ENCODE measurements at places on chromosomes 6 and 20.
A peak's percentile ranks its signal among the peaks of the same experiment; 100 is the strongest.

- peak; percentile 81 for DNase-seq
Observed at GRCh38 chr6:16331384-16332174, 93.2 kb downstream of the GMPR start.

DNA sequence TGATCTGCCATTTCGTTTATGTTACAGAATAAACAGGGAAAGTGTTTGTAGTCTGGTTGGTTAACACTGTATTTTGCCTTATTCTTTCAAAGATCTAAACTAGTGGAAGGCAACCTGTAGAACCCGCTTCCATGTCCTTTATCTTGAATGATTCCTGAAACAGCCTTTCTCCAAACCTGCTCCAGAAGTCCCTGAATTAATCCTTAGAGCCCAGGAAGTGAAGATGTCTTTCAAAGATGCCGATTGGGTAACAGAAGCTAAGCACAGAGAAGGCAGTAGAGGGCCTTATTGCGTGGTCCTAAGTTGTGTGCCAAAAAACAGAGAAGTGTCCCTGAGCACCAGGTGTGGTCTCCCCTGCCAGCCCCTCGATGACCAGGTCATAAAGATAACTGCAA lies 19.2 kb upstream of the ZSCAN16 start:
- DNase-seq: no peak

DNA sequence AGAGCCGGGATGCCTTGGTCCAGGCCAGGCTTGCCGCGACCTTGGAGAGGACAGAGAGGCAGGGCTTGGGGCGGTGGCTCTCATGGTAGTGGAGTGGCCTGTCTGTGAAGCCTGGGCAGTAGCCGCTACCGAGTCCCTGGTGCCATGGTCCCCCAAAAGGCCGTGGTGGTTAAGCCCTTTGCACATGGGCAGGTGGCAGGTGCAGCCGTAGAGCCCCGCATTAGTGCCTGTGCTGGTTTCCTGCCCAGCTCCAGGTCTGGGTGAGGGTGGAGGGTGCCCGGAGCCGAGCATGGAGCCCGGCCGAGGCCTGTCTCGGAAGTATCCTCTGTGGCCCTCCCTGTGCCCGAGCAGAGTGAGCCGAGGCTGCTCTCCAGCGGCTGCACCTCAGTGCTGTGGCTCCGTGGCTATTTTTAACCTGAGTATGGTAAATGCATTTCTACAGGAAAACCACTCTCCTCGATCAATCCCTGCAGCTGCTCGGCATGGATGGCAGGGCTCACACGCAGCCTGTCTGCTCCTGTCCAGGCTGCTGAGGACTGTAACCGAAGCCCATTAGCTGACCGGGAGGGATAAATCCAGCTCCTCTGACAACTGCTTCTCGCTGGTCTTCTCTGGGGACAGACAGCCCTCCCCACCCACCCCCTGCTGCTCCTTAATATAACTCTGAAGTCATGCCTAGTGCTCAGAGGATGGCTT lies 36.3 kb upstream of the GATA5 start:
- no peak for DNase-seq

GRCh38 chr6:90420500-90420899 lies 123.9 kb upstream of the BACH2 start:
- no peak for DNase-seq

GRCh38 chr20:18750735-18751134 lies 62.8 kb upstream of the SCP2D1 start:
- DNase-seq: no peak

DNA sequence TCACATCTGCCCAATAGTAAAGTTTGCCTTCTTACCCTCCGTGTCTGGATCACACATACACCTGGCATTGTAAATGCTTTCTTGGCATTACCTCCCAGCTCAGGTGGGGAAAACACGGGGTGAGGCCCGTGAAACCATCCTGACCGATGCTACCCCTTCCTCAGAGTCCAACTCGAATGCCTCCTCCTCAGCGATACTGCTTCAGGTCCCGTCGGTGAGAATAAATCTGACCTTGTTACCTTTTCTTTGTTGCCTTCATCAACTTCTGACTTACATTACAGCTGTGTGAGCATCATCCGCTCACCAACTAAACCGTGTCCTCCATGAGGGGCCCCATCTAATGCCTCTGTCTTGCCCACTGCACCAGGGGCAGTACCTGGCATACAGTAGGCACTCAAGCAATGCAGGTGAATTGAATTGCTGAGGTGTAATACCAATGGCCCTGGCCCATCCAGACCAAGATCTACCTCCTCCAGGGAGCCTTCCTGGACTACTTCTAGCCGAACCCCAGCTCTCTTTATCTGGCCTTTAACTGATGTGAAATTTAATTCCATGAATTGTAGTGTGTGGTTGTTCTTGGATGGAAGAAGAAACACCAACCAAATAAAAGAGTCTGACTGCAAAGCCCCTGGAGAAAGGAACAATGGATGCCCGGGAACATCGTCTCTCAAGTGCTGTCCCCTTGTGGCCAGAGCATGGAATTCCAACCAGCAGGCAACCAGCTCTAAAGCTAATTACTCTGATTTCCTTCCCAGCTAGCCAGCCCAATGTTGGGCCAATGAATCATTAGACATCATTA lies 141.5 kb downstream of the ANKRD60 start:
- peak; percentile 55 for DNase-seq

- no peak for DNase-seq
Observed at GRCh38 chr6:19738010-19738409, 99.2 kb upstream of the ID4 start.

DNA sequence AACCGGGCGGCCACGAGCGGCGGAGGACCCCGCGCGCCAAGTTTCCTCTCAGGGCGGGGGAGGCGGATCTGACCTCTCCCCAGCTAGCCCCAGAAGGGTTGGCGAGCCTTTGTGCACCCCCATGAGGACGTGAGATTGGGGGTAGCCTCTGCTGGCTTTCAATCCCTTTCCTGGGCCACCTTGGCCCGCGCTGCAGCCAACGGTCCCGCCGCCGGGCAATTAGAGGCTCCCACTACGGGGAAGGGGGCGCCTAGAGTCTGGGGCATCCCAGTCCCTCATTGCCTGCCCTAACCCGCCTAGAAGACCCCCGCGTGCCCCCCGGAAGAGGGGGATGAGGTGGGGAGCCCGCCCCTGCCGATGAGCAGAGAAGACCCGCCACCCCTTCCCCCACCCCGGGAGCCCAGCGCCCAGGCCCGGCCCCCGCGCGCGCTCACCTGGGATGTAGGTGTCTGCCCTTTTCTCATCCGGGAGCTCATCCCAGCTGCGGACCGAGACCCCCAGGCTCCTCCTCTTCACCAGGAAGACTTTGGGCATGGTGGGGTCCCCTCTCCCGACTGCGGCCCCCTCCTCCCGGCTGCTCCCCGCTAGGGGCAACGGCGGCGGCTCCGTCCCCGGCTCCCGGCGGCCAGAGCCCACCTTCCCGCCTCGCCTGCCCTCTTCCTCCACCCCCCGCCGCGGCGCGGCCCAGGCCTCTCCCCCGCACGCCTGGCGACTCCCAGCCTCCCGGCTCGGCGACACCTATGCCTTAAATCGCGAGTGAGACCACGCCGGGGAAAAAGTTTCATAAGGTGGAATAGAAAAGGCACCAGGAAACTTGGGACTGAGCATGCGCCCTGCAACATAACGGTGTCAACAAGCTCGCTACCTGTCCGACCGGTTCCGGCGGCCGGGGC lies at the start of gene OVOL2:
Gene OVOL2, minus strand, starts transcription at position 816 of the 893 bp plus-strand sequence. Its CDS starts 282 bp downstream, at position 534.
- no peak for DNase-seq

GRCh38 chr20:61975407-61976129 lies 90.1 kb downstream of the TAF4 start:
- no peak for DNase-seq

GRCh38 chr20:62900052-62900691 lies 26.1 kb downstream of the DIDO1 start:
- DNase-seq: peak; percentile 68

DNA sequence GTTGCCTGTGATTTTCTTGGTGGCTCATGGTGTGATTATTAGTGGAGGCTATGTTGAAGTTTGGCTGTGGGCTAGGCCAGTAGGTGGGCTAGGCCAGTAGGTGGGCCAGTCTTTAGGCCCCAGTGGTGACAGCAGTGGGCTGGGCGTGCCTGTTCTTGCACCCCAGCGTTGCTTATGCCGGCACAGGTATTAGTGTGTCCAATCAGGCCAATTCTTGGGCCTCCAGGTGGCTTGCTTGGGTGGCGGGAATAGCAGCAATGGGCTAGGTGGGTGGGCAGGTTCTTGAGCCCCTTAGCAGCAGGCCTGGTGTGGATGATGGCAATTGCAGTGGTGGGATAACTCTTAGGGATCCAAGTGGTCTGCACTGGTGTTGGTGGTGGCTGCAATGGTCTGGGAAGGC lies 22.9 kb downstream of the GJA10 start:
- DNase-seq: no peak

GRCh38 chr6:42417641-42418112 lies 34.0 kb downstream of the TRERF1 start:
- DNase-seq: peak; percentile 72

GRCh38 chr6:35411066-35411465 lies 41.1 kb upstream of the FANCE start:
- DNase-seq: no peak

GRCh38 chr20:15612198-15612597 lies 961.0 kb downstream of the KIF16B start:
- no peak for DNase-seq

- DNase-seq: no peak
Observed at GRCh38 chr6:131161987-131162386, 26.7 kb downstream of the AKAP7 start.

DNA sequence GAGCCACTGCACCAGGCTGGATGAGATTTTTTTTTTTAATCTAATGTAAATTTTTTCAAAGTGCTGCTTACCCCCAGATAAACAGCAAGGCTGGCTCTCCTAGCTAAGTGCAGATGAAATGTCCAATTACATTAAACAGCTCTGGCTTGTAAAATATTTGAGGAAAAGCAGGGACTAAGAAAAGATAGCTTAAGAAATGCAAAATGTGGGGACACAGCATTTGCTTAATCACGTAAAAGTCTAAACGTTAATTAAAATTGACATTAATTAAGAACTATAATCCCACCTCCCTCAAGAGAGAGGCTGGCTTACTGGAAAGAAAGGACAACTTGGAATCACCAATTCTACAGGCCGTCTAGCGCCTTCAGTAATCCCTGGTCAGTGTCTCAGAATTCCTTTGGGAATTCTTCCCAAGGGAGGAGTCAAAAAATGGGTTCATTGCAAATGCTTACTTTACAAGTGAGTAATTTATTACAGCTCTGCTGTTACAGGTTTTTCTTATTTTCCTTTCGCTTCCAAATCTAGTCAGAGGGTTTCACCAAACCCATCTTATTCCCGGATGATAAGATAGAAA lies 13.6 kb upstream of the MARCKS start:
- DNase-seq: no peak

DNA sequence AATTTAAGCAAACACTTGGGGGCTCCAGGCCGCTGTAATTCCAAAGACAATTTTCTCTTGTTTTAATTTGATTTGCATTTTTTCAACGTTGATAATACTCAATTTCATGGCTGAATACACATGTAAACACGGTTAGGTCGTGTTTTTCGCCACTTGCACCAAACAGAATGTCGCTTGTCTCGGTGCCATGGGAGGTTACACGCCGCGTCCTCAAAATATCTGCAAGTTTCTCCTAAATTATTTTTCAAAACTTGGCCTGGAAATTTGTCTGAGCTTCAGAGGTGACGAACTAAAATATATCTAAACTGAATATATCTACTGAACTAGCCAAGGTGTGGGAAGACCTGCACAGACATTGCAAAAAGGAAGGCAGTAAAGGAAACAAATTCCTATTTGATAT lies 15.0 kb downstream of the FOXA2 start:
- no peak for DNase-seq

DNA sequence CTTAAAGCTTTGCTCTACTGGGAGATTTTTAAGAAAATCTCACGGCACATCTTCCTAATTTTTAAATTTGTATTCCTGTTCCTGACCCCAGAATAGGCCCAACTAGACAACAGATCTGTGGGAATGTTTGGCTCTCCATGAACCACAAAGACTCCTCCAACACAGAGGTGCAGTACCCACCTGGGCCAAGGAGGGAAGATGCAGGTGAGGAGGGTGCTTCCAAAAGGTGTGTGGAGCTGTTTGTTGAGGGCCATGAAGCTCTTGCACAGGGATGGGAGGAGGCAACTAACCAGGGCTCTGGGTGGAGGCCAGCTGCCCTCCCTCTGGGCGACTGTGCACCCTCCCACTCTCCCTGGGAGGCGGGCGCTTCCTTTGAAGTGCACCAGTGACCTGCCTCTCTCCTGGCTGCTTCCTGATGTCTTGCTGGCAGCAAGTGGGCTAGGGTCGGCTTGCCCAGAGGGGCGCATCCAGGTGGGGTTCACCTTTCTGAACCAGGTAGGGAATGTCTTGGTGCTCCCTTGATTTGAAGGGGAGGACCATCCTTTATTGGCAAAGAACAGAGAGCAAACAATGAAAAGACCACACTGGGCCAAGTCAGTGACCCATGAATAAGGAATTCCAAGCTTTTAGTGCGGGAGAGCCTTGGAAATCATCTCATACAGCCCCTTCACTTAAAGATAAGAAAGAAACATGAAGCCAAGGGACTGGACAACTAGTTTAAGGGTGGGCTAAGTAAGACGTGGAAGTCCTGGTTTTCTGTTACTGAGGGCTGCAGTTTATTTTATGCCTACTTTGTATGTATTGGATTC lies 76.0 kb downstream of the ANKRD6 start:
- no peak for DNase-seq

GRCh38 chr6:47434372-47435253 lies 43.0 kb upstream of the CD2AP start:
- DNase-seq: no peak

- DNase-seq: no peak
Observed at GRCh38 chr20:30484009-30484748, 773.3 kb upstream of the DEFB115 start.

DNA sequence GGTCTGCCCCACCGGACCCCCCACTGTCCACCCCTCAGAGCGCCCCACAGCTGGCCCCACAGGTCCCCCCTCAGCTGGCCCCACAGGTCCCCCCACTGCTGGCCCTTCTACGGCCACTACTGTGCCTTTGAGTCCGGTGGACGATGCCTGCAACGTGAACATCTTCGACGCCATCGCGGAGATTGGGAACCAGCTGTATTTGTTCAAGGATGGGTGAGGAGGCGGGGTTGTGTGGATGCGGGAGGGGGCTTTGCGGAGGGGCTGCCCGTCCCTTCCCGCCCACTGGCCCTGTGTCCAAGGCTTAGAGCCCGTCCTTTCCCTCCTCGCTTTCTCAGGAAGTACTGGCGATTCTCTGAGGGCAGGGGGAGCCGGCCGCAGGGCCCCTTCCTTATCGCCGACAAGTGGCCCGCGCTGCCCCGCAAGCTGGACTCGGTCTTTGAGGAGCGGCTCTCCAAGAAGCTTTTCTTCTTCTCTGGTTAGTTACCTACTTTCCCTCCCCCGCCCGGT lies 4.7 kb downstream of the MMP9 start:
- DNase-seq: no peak

- DNase-seq: peak; percentile 63
Observed at GRCh38 chr6:87483929-87484328, 11.2 kb downstream of the SLC35A1 start.

GRCh38 chr20:3651204-3651962 lies 11.8 kb downstream of the GFRA4 start:
- DNase-seq: no peak

DNA sequence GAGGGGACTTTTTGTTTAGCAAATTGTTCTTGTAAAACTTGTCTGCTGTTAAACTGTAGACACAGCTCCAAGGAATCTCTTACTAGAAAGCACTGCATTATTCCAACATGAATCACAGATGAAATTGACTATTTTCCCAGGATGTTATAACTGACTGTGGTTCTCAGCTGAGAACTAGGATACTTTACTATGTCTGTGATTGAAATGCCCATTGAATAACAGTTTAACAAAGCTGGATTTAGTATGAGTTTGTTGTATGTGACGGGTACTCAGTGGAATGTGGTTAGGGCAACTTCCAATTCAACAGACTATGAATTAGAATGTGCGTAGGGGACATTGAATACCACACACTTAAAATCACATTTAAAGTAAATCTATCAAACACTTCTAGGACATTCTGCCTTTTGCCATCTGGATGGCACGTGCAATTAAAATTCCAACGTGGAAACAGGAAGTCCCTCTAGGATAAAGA lies 193.4 kb upstream of the PREP start:
- peak; percentile 98 for DNase-seq

Measured in astrocyte of the spinal cord (primary cell).